ENCODE measurements at places on chromosomes 13 and 19.

GRCh38 chr13:112713517-112714253 is 23.8 kb downstream of the ATP11A start:
- no peak overlapping the region for H3K4me3 ChIP-seq
- no peak overlapping the region for H3K27ac ChIP-seq
- H3K36me3 ChIP-seq = no peaks in the 10 kb centered on the region
- H3K4me1 ChIP-seq = peaks cover 6% of the 10 kb centered on the region
- DNase-seq = no peak

- H3K4me1 ChIP-seq = peaks cover 13% of the 10 kb centered on the region
- no peak overlapping the region for H3K4me3 ChIP-seq
- H3K27ac ChIP-seq = no peak overlapping the region
- no peaks in the 10 kb centered on the region for H3K27me3 ChIP-seq
- H3K36me3 ChIP-seq = no peaks in the 10 kb centered on the region
Measured at GRCh38 chr13:34816245-34816884, 125.7 kb upstream of the NBEA start.

DNA sequence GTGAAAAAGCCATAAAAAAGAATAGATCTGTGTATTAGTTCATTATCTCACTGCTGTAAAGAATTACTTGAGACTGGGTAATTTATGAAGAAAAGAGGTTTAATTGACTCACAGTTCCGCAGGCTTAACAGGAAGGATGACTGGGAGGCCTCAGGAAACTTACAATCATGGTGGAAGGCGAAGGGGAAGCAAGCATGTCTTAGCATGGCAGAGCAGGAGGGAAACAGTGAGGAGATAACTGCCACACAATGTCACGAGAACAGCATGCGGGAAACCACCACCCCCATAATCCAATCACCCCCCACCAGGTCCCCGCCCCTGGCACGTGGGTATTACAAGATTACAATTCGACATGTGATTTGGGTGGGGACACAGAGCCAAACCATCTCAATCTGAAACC is 39.1 kb upstream of the EEF1AKMT1 start:
- H3K36me3 ChIP-seq = peaks cover 6% of the 10 kb centered on the region
- H3K27me3 ChIP-seq = no peaks in the 10 kb centered on the region
- H3K27ac ChIP-seq = peak overlapping the region; percentile 82
- no peak overlapping the region for H3K4me3 ChIP-seq

DNA sequence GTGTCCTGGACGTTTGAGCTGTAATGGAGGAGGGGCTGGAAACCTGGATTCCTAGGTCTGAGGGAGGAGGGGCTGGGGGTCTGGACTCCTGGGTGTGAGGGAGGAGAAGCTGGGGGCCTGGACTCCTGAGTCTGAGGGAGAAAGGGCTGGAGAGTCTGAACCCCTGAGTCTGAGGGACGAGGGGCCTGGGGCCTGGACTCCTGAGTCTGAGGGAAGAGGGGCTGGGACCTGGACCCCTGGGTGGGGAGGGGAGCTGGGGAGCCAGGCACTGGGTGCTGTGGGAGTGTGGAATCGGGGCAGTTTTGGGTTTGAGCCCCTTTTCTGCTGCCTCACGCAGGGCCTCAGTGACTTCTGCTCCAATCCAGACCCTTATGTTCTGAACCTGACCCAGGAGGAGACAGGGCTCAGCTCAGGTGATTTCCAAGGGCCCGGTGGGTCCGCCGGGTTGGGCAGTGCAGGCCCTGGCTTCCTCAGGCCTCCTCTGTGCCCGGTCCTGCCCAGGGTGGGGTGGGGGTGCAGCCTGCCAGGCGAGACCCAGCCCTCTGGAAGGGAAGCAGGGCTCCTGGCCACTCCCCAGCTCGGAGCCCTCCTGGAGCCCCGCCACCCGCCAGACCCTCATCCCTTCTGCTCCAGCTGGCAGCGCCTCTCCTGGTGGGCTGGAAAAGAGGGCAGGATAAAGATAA is 14.4 kb downstream of the TTYH1 start:
- H3K27me3 ChIP-seq = peaks cover 16% of the 10 kb centered on the region
- H3K4me3 ChIP-seq = no peak overlapping the region
- H3K36me3 ChIP-seq = no peaks in the 10 kb centered on the region
- H3K27ac ChIP-seq = no peak overlapping the region
- no peak for DNase-seq
- H3K4me1 ChIP-seq = peaks cover 38% of the 10 kb centered on the region

- no peak for DNase-seq
- no peak overlapping the region for H3K4me3 ChIP-seq
- no peak overlapping the region for H3K27ac ChIP-seq
- H3K4me1 ChIP-seq = no peaks in the 10 kb centered on the region
- H3K27me3 ChIP-seq = no peaks in the 10 kb centered on the region
Measured at GRCh38 chr13:31814536-31814935, 75.2 kb downstream of the RXFP2 start.

- no peak overlapping the region for H3K27ac ChIP-seq
- no peaks in the 10 kb centered on the region for H3K4me1 ChIP-seq
- H3K4me3 ChIP-seq = no peak overlapping the region
Measured at GRCh38 chr19:15390814-15391213, 11.2 kb upstream of the AKAP8 start.

- no peak for DNase-seq
- H3K27ac ChIP-seq = no peak overlapping the region
- H3K27me3 ChIP-seq = no peaks in the 10 kb centered on the region
Measured at GRCh38 chr19:33628921-33629825, 7.4 kb downstream of the CHST8 start.

DNA sequence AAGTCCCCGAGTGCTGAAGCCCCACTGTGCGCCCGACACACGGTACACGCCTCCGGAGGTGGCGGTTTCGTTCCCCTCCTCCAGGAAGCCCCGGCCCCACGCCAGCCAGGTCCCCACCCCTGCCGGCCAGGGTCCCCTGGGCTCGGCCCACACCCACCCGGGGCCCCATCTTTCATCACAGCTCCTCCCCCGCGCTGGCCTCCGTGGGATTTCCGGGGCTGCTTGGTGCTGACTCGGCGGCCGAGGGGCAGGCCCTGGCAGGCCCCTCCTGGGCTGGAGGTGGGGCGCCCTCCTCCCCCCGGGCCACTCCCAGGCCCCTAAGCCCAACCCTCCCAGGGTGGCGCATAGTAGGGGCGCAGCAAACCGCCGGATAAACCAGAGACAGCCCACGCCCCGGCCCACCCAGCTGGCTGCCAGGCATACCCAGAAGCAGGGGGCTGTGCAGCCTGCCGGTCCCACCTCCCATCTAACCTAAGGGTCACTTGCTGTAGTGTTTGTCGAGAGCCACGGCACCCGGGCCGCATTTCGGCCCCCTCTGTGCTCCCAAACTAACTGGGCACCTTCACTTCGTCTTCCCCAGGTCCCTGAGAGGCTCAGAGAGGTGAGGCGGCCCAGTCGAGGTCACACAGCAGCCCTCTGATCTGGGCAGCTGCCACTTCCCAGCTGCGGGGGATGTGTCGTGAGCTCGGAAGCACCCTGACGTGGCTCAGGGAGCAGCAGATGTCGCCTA is 6.6 kb downstream of the ZBTB7A start:
- peak overlapping the region; percentile 100 for H3K4me3 ChIP-seq
- peaks cover 72% of the 10 kb centered on the region for H3K4me1 ChIP-seq
- H3K27ac ChIP-seq = peak overlapping the region; percentile 97
- DNase-seq = no peak

- no peak overlapping the region for H3K27ac ChIP-seq
- H3K4me1 ChIP-seq = peaks cover 21% of the 10 kb centered on the region
- H3K27me3 ChIP-seq = no peaks in the 10 kb centered on the region
- H3K36me3 ChIP-seq = no peaks in the 10 kb centered on the region
- no peak for DNase-seq
- H3K4me3 ChIP-seq = no peak overlapping the region
Measured at GRCh38 chr19:43625918-43626579, 6.6 kb upstream of the ZNF428 start.

- DNase-seq = no peak
- no peaks in the 10 kb centered on the region for H3K36me3 ChIP-seq
- peak overlapping the region; percentile 100 for H3K27ac ChIP-seq
- H3K4me3 ChIP-seq = no peak overlapping the region
- H3K27me3 ChIP-seq = no peaks in the 10 kb centered on the region
- peaks cover 11% of the 10 kb centered on the region for H3K4me1 ChIP-seq
Measured at GRCh38 chr13:48231080-48231479, 1.9 kb upstream of the ITM2B start.

DNA sequence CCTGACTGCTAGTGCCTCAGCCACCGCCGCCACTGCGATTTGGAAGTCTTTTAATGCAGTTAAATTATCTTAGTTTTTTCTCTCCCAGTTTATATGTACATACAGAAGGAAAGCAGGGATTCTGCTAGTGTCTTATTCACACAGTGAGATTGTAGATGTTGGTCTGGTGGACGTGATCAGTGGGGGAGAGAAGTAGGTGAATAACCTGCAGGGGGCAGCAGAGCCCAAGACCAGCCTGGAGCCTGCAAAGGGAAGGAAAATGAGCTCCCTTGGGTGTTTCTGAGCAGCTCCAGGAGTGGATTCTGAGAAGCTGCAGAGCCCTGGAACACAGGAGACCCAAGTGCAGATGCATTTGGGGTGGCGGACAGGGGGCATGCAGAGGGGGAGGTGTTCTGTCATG is 26.3 kb downstream of the ZNF844 start:
- H3K4me3 ChIP-seq = no peak overlapping the region
- H3K36me3 ChIP-seq = no peaks in the 10 kb centered on the region
- peaks cover 24% of the 10 kb centered on the region for H3K4me1 ChIP-seq
- H3K27ac ChIP-seq = no peak overlapping the region
- no peak for DNase-seq

GRCh38 chr13:73901324-73902068 is 232.7 kb downstream of the KLF12 start:
- no peak for DNase-seq
- no peaks in the 10 kb centered on the region for H3K36me3 ChIP-seq
- H3K4me1 ChIP-seq = no peaks in the 10 kb centered on the region
- H3K27ac ChIP-seq = no peak overlapping the region
- H3K4me3 ChIP-seq = no peak overlapping the region

Measured in esophagus squamous epithelium (tissue), 5 donors.